ENCODE measurements at places on chromosomes 6 and 20.

DNA sequence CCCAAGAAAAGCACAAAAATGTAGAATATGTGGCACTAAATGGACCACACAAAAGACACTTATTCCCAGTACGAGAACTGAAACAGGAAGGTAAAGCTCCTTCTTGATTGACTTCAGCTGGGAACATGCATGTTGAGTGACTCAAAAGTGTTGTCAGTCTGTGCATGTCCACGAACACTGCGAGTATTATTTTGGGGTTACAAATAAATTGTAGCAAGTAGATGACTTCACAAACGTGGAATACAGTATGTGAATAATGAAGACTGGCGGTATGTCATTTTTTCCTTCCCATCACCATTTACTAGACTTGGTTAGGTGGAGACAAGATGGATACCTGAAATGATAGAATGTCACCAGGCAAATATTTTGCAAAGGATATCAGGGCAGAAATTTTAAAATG, 45.4 kb downstream of the L3MBTL3 start:
- DNase-seq, result no peak

GRCh38 chr6:41226752-41227151, 1.4 kb upstream of the TREML4 start:
- no peak for DNase-seq

DNA sequence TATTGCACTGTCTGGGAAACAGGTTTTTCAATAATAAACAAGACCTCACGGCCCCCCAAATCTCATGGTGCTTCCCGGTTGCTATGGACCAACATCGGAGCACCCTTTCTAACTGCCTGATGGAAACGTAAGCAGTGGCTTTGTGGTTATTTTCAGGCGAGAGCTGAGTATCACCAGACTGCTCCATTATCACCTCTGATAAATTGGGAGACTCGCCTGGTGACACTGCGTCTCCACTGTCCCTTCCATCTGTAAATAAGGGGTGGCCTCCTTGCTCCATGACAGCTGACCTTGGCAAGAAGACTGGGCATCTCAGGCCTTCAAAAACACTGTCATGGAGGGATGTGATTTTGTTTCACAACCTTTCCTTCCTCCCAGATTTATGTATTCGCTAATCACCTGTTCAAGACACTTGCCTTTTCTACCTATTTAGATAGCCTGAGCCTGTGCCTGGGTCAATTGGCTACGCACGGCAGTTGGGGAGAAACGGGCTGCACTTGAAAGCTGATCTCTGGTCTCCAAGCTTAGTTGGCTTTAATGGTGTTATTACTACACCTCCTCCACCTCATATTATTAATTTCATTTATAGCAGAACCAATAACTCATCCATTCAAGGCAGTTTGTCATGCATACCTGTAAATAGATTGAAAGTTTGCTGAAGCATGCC, 17.7 kb upstream of the CDH4 start:
- DNase-seq, result no peak

DNA sequence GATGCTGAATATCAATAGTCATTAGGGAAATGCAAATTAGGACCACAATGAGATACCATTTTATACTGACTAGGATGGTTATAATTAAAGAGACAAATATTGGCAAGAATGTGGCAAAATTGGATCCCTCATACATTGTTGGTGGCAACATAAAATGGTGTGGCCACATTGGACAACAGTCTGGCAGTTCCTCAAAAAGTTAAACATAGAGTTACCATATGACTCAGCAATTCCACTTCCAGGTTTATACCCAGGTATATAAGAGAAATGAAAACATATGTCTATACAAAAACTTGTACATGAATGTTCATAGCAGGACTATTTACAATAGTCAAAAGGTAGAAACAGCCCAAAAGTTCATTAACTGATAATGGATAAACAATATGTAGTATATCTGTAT, 2.0 kb upstream of the CRIP3 start:
- DNase-seq, result no peak

DNA sequence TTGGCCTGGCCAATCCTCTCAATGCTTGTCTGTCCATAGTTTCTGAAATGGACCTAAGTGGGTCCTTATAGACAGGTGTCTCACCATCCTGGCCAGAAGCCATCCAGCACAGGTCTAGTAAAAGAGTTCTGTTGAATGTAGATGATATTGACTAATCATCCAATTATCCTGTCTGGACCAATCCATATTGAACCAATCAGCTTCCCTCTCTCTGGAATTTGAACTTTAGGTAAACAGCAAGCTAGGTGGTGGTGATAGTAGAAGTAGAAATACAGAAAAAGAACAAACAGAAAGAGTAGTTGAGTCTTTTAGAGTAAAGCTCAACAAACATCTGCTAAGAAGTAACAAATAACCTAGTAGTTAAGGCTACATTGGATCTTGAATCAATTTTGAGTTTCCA, 9.5 kb upstream of the PNRC1 start:
- no peak for DNase-seq

GRCh38 chr6:54085541-54085940, 25.7 kb upstream of the MLIP start:
- DNase-seq, result no peak

DNA sequence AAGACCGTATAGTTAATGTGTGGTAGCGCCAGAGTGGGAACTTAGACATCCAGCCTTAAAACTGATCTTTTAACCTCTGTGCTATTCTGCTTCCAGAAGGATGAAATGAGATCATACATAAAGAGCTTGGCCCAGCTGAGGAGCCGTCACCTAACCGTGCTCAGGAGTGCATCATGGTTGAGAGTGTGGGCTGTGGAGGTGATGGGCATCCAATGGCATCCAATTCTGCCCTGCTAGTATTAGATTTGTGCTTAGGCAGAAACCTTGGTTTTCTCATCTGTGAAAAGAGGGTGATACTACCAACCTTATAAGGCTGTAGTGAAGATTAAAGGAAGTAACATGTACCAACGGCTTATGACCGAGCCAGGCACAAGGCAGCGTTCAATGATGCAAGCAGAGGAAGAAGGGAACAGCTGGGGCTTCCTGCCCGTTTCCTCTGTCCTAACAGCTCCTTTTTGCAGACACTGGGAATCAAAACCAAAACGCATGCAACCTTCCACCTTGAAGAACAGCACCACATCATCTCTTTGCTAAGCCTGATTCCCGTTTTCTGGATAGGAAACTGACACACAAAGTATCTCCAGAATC, 1.3 kb downstream of the SLC22A16 start:
- DNase-seq, result no peak

DNA sequence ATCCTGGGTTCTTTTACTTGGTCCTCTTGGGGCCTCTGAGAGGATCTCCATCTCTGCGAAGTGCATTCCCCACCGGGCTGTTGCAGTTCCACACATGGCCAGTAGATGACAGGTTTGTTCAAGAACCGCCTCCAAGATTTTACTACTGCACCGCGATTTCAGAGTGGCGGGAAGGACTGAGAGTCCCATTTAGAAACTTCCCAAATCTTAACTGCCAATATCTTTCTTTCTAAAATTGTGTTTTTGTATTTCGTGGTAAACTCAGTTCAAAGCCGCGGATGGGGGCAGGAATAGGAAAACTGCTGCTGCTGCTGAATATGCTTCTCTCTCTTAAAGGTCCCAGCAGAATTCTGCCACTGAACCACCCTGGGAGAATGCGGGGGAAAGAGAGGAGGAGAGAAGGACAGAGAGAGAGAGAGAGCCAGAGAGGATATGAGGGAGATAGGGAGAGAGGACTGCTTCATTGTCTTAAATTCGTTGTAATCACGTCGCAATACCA, 8.6 kb upstream of the BTNL2 start:
- DNase-seq, result peak; percentile 73

GRCh38 chr20:3572151-3572550, 91.0 kb downstream of the GFRA4 start:
- DNase-seq, result no peak

Measured in kidney capillary endothelial cell (primary cell).